ENCODE measurements at places on chromosomes 13 and 19.

- DNase-seq = no peak
Measured at GRCh38 chr13:40355126-40355724, 311.2 kb downstream of the FOXO1 start.

DNA sequence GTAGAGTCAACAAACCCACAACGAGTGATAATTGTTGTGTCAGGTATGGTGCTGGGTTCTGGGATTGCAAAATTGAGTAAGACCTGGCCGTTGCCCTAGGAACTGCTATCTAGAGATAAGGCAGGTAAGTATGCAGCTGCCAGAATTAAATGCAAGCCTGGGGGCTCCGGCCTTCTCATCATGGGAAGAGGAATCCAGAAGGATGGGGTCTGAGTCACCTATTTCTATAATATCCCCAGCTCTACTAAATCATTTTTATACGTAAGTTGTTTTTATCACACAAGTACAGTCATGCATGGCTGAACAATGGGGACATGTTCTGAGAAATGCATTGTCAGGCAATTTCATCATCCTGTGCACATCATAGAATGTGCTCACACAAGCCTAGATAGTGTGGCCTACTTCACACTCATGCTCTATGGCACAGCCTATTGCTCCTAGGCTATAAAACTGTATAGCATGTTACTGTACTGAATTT is 203.0 kb downstream of the KLF5 start:
- no peak for DNase-seq

DNA sequence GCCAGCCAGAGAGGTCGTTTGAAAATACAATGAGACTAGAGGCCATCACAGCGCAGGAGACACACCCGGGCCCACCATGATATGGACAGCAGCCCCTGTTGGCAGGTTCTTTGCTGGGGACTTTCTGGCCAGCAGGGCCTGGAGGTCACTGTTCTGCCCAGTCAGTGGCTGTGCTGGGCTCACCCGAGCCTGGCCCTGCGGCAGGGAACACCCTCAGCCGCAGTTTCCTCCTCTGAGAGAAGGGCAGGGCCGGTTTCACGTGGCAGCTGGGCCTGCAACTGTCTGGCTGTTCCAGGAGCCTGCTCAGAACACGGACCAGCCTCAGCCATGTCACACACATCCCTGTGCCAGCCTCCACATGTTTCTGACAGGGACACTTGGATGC is 39.4 kb downstream of the ADPRHL1 start:
- DNase-seq = no peak

- DNase-seq = no peak
Measured at GRCh38 chr13:24180750-24181377, 20.3 kb downstream of the SPATA13 start.

GRCh38 chr19:10782795-10783194 is 53.2 kb downstream of the TMED1 start:
- DNase-seq = no peak

- no peak for DNase-seq
Measured at GRCh38 chr13:76048131-76048530, 412.0 kb downstream of the LMO7 start.

DNA sequence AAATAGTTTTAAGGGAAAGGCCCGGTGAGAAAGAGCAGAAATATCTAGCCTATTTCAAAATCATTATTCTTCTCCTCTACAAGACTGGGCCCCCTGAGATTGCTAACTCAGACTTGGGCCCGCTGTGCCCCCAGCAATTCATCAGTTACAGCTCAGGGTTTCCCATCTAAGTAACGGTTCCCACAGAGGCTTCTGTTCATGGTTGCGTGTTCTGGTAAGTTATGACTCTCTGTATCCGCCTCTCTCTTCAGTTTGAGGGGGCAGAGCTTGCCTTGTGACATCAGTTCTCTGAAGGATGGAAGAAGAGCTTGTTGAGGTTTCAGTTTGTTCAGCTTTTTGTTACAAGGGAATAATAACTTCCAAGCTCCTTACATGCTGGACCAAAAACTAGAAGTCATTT is 11.6 kb downstream of the ZNF57 start:
- DNase-seq = no peak

GRCh38 chr13:111981446-111982165 is 85.3 kb upstream of the SOX1 start:
- DNase-seq = no peak

DNA sequence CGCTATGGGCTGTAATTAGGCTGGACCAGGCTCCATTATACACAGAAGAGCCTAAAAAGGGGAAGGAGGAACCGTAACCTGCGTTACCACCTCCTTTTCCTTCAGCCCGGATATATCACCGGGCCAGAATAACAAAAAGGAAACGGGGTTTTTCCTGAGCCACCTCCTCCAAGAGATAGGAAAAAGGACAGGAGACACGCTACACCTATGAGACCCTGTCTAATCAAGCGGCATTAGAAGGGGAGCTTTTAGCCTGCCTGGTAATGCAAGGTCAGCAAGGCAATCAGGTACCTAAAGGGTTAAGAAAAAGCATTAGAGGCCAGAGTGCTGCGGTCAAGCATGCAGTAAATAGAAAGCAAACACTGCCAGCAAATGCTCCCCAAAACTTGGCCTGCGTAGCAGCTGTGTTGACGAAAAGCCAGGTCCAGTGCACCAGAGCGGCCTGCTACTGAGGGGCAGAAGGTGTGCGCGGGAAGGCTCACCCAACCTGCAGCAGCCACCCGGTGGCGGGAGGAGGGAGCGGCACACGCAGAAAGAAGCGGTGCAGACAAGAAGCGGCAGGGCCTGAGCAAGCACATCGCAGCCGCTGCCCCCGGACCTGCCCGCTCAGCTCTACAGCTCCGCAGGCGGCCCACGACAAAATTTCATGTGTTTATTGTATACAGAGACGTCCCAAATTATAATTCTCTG is 1466.1 kb downstream of the UQCRFS1 start:
- no peak for DNase-seq

DNA sequence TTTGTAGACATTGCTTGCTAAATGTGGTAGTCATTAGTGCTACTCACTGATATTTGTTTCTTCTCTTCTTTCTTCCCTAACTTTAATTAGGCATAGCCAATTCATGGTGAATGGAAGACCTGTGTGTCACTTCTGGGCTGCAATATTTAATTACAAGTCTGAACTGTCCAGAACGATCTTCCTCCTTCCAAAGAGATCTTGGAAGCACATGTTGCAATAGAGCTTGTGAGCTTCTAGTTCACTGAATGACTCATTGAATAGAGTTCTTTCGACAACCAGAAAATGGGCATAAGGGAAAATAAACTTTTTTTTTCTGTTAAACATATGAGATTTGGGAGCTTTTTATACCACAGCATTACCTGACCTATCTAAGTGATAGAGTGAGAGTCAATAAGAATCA is 1264.6 kb downstream of the PCDH9 start:
- no peak for DNase-seq

DNA sequence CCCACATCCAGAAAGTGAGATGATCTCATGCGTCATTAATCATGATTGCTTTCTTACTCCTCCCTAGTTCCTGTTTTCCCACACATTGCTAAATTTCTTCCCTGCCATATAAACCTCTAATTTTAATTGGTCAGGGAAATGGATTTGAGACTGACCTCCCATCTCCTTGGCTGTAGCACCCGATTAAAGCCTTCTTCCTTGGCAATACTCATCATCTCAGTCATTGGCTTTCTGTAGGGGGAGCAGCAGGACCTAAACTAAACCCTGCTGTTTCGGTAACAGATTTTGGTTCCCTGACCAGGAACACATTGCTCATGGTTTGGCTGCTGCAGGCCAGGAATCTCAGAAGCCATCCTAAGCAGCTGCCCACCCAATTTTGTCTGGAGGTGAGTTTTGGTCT is 61.7 kb downstream of the SPRYD7 start:
- no peak for DNase-seq

DNA sequence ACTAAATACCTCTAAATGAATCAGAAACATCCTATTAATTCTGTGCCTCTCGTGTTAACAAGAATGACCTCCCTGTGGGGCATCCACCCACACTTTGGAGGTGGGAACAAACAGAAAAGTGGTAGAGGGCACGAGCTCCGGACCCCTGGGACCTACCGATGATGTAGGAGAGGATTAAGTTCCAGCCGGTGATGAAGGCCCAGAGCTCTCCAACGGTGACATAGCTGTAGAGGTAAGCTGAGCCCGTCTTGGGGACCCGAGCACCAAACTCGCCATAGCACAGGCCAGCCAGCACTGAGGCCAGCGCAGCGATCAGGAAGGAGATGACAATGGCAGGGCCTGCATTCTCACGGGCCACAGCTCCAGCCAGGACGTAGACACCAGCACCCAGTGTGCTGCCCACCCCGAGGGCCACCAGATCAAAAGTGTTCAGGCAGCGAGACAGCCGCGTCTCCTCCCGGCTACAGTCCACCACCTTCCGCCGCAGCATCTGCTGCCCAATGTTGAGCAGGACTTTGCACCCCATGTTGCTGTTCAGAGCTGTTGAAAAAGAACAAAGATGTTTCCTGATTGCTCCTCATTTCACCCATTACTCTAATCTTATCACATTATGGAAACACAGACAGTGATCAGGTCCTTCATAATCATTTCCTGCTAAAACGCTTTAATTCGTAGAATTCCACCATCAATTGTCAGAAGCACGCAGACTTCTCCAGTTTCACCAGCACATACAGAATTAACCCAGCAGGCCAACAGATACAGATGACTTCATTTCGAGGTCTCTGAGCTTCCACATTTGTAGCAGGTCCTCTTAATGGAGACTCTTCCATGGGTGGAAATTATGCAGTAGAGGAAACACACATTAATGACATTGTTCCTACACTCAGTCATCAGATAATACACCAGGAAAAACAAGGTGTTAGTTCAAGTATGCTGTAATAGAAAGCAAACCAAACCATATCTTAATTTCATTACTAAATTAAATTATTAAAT is 59.5 kb downstream of the SLC7A1 start:
- DNase-seq = no peak

DNA sequence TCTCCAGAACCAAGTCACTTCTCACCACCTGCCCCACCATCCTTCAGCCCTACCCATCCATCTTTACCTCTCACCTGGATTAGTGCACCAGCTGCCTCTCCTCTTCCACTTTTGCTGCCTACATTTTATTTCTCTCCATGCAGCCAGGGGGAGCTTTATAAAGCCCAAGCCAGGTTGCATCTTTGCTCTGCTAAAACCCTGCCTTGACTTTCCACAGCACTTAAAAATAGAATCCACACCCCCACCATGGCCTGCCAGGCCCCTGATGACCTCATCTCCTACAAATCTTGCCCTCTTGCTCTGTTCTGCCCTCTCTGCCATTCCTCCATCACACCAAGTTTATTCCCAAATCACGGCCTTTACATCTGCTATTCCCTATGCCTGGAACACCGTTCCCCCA is 1.8 kb downstream of the HOOK2 start:
- no peak for DNase-seq

Data from activated T-helper 1 cell treated with anti-CD3 and anti-CD28 coated beads, Interleukin-2, amount 50 U/mL, for 16 hours (primary cell).